Posterior vena cava (tissue), 2 donors: ENCODE measurements at places on chromosomes 2 and 18. TPM values are rescaled to one million over a fixed set of nuclear protein-coding genes. Genes with fewer than 3 reads are reported as not detected.
A peak's percentile ranks its signal among the peaks of the same experiment; 100 is the strongest.

DNA sequence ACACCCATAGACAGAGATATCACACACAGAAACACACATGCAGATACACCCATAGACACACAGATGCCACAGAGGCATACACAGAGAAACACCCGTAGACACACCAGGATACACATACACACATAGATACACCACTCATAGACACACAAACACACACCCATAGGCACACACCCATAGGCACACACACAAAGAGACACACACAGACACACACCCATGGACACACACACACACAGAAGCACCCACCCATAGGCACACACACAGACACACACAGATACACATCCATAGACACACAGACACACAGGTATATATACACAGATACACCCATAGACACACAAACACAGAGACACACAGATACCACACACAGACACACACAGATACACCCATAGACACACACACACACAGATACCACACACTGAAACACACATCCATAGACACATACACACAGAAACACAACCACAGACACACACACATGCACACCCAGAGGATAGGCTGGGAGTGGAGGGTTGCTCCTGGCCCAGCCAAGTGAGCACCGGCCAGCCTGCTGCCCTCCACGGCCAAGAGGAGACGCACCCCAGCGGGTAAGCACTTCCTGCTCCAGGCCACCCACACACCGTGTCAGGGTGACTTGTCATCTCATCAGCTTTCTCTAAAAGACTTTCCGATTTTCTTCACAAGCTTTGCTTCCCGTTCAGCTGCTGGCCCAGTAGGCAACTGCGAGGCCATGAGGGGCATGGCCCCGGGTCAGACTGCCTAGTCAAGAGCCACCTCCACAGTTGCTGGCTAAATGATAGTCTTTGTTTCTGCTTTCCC, 14.1 kb upstream of the CNNM3 start:
- DNase-seq, result no peak

DNA sequence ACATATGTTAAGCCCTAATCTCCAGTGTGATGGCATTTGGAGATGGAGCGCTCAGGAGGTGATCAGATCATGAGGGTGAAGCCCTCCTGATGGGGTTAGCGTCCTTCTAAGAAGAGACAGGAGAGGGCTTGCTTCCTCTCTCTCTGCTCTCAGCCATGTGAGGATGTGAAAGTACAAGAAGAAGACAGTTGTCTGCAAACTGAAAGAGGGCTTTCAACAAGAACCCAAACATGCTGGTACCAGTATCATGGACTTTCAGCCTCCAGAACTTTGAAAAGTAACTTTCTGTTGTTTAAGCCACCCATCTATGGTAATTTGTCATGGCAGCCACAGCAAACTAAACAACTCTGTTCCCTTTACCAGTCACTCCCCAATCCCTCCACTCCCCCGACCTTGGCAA, 47.4 kb downstream of the CACNB4 start:
- no peak for DNase-seq

GRCh38 chr2:23698116-23698693, 228.7 kb downstream of the ATAD2B start:
- DNase-seq, result no peak

GRCh38 chr18:12403601-12404506, 3.9 kb upstream of the PRELID3A start:
- peak; percentile 12 for DNase-seq

- DNase-seq, result no peak
Observed at GRCh38 chr2:69089266-69089665, 76.3 kb downstream of the ANTXR1 start.

DNA sequence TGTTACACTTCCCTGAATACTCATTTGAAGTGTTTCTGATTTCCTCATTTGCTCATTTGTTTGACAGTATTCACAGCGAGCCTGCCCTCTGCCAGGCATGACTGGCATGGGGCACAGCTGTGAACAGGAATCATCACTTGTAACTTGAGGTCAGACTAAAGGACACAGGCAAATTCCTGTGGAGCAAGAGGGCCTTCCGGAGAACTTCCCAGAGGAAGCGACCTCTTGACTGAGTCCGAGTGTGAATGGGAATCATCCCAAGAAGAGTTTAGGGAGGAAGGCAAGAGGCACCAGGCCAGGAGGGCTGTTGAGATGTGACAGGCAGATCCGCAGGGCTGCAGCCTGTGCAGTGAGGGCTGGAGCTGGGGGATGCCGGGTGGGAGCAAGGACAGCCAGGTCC, 45.4 kb downstream of the LIMS1 start:
- DNase-seq, result no peak

DNA sequence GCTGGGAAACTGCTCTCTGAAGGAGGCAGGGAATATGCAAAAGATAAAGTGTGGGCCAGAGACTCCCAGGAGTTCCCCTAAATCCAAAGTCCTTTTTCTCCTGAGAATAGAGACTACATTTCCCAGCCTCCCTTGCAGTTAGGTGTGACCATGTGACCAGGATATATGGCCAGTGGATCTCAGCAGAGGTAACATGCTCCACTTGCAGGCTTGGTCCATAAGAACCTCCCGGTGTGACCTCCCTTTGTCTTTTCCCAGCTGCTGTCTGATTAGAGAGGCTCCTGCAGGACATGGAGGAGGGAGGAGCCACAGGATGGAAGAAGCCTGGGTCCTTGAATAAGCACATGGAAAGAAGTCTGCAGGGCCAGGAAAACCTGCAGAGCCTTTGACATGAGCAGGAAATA, 76.2 kb downstream of the TGFA start:
- DNase-seq, result no peak

DYSF gene
- total RNA-seq, result 46.8 TPM
